ENCODE measurements at places on chromosomes 6 and 20.

- DNase-seq, result no peak
Measured at GRCh38 chr20:11060423-11061185, 386.8 kb upstream of the JAG1 start.

DNA sequence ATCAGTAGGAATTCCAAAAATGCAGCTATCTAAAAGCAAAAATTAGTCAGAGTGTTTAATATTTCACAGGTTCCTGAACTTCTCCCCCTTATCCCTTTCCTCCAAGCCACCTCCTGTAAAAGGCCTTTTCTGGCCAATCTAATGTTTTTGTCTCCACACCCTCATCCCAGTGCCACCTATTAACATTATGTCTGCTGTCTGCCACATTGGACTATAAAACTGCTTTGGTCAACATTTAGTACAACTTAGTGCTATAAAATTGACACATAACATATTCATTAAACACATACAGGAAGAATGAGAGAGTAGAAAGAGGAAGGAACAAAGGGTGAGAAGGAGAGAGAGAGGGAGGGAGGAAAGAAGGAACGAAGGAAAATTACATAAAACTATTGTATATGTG is 47.7 kb downstream of the MMUT start:
- no peak for DNase-seq

- no peak for DNase-seq
Measured at GRCh38 chr6:128256095-128256494, 264.3 kb downstream of the PTPRK start.

GRCh38 chr20:52864916-52865605 is 107.1 kb upstream of the TSHZ2 start:
- DNase-seq, result no peak

DNA sequence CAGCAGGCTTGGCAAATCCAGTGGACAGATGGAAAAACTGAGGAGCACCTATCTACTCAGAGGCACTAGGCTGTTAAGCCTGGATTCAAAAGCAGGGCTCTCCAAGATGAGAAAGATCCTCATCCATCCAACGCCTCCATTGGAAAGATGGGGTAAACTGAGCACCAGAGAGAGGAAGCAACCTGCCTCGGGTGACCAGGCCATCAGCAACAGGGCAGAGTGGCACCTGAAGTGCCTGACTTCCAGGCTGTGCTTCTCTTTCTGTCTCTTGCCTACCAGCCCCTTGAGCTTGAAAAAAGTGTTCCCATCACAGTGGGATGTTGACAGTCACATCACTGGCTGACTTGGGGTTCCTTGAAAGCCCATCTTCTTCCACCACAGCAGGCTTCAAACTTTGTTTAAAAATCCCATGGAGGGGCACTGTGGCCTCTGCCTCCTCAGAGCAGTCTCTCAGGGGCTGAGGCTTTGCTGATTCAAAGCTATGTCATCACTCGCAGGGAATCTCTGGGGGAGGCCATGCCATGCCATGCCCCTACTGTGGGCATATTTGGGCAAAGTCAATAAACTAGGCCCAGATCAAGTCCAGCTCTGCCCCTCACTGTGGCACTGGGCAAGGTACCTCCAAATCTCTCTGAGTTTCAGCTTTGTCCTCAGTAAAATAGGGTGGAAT is 44.8 kb upstream of the TGM2 start:
- DNase-seq, result peak; percentile 24

DNA sequence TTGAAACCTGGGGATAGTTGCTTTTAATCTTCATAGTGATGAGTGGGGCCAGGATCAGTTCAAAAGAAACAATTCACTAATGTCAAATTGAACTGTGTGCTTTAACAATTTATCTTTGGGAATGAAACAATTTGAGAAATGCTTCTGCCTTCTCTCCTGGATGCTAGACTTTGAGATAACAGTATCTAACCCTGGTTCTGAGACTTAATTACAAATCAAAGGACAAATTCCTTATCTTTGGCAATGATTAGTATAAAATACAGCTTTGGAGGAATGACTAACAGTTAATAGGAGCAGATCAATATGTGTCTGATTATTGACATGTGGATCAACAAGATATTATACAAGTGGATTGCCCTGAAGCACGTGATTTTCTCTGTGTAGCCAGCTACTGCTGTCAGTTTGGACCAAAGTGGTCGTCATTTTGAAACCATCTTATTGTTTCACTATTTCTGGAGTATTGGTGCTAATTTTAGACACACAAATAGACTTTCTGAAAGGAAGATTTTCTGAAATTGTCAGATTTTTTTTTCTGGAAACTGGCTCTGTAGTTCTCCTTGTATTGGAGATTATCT is 6.2 kb upstream of the FLRT3 start:
- no peak for DNase-seq

DNA sequence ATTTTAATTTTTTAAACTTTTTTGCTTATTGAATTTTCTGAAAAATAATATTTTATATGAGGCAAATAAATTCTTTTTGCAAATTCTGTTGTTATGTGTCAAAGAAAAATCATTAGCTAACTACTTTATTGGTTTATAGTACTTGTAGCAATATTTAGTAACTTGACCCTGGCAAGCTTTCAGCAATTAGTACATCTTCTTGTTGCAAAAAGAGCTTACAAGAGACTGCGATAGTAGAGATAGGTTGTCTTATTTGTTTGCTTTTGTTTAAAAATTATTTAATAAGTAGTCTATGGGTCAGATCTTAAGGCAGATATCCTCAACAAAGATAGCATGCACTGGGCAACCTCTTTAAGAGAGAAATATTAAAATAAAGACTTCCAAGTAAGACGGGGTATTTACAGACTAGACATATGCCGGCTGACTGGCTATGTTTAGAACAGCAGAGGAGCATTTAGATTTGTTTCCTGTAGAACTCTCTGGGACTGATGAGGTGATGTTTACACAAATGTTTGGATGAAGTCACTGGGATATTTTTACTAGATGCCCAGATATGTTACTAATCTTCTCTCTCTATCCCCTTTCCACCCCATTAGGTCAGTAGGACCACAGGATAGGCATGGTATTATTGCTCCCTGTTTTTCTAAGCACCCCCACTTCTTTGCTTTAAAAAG is 25.0 kb downstream of the VGLL2 start:
- DNase-seq, result no peak

DNA sequence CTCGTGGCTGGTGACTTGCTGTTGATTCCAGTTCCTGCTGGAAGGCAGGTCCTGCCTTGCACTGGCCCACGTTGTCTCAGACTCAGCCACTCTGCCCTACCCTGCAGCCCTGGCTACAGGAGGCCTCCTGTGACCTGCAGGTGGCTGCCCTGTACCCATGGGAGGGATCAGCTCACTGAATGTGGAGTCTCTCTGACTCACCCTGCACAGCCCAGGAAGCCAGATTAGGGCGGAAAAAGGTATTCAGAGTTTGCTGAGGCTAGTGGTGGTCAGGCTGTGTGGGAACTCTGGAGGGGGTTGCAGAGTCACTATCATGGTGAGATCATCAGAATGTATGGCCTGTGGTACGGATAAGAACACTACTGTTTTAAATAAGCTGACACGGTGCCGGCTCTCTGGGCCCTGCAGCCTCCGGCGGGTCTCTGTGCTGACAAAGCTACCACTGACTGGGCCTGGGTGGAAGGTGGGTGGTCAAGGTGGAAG is 24.7 kb upstream of the PYGB start:
- peak; percentile 93 for DNase-seq

DNA sequence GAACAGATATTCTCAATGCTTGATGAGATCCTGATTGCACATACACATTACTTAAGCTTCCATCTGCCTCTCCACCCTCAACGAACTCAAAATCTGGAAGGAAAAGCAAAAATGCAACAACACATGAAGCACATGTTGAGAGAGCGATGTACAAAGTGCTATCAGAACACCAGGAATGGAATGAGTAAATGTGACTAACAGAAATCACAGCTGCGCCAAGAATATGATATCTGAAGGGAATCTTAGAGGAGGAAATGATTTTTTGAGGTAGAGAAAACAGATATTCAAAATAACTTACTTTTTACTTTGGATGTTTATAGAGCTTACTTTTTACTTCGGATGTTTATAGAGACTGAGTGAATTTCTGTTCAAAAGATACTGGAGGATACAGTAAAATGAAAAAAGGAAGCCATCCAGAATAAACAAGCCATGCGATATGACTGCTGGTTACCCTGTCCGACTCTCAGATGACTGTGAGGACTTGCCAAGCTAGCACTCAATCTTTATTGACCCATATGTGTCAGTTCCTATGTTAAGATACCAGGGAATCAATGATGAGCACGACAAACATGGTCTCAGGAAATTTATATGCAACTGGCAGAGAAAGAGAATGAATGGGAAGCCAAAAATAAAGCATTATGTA is 102.0 kb downstream of the SMLR1 start:
- no peak for DNase-seq

DNA sequence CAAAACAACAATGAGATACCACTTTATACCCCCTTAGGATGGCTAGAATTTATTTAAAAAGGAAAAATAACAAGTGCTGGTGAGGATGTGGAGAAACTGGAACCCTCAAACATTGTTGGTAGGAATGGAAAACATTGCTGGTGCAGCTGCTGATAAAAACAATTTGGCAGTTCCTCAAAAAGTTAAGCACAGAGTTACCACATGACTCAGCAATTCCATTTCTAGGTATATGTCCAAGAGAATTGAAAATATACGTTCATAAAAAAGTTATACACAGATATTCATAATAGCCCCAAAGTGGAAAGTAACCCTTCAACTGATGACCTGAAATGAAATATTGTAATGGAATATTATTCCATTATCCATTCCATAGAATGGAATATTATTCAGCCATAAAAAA is 55.0 kb downstream of the CD83 start:
- DNase-seq, result no peak

- peak; percentile 85 for DNase-seq
Measured at GRCh38 chr6:153625089-153625488, 414.0 kb upstream of the OPRM1 start.

DNA sequence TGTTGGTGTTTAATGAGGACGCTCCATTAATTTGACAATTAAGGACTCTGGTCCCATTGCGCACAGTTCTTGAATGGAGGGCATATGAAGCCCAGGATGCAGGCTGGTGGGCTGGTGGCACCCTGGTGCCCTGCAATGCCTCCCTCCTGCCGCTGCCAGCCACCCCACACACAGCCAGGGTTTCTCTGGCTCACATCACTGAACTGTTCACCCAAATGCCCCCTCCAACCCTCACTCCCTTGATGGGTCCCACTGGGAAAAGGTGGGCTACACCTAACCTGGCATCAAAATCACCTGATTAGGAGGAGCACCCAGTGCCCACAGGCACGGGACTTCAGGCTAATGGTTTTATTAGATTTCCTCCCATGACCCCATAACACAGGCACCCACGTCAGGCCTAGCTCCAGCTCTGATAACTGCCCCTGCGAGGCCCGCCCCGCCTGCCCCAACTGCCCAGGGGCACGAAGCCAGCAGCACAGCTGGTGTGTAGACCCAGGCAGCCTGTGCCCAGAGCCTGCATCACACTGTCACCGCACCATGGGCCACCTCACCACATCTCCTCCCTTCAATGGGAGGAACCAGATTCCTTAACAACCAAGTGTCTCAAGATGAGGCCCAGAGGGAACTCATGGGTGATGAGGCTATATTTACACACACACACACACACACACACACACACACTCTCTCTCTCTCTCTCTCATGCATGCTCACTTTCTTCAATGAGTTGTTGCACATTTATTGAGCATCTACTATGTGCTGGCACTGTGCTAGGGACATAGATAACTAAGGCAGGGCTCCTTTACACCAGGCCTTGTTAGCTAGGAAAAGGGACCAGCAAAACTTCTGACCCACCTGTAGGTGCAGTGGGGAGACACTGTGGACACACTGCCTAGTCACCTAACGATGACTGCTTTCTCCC is 107.3 kb downstream of the NOL4L start:
- DNase-seq, result no peak

DNA sequence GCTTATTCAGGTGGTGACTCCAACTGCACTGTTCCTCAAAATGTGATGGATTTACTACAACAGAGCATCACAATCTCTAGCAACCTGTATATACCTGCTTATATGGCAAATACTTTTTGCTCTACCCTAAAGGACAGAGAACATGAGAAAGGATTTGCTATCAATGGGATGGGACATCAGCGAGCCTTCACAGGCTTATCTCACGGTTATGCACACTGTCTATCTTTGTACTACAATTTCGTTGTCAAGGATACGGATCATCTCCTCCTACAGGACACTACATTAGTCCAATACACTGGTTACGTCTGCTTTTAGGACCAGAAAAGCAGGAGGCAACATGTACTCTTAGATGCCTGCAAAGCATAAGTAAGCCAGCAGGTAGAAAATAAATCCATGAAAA is 34.2 kb downstream of the STX7 start:
- no peak for DNase-seq

GRCh38 chr6:21173678-21174077 is 419.9 kb upstream of the SOX4 start:
- DNase-seq, result no peak

DNA sequence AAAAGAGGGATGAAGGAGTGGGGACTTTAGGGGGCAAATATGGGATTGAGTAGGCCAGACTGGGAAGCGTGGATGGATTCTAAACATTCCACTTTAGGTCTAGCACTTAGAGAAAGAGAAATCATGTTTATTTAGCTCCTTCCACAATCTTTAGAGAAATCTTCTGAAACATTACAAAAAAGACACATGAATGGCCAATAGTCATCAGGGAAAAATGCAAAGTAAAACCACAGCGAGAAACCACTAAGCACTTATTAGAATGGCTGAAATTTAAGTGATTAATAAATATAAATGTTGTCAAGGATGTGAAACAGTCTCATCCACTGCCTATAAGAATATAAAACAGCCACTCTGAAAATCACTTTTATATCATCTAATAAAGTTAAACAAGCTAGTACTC is 46.9 kb downstream of the HLA-A start:
- DNase-seq, result no peak

DNA sequence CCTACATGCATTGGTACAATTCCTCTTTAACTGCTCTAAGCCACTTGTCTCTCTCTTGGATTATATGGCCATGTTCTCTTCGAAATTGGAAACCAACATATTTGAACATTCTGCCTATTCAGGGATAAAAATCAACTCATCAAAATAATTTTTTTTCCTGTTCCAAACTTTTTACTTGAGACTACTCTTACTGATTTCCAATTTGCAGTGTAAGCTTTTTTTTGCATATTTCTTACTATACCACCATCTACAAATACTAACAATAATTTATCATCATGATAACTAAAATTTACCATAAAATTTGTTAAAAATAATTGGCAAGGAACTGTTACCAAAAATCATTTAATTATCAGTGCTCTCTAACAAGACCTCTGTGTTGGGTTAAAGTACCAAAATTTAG is 6.9 kb upstream of the FAM162B start:
- no peak for DNase-seq

- no peak for DNase-seq
Measured at GRCh38 chr6:111445861-111446267, 37.2 kb downstream of the REV3L start.

- DNase-seq, result peak; percentile 48
Measured at GRCh38 chr6:154792761-154793160, 59.5 kb downstream of the SCAF8 start.

DNA sequence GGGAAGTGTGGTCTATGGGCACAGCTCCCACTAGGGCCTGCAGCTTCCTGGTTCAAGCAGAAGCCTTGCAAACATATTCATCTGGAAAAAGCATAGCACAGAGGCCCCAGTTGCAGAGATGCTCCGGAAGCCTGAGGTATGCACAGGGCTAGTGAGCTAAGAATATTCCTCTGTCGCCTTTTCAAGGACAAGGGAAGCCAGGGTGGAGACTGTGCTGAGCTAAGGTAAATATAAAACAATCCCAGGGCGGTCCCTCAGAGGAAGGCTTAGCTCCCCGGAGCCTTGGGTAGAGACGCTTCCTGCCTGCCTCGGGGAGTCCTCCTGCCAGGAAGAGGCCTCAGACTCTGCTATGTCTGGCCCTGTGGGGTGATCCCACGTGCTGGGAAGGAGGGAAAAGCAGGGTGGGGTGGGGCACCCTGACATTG is 134.8 kb upstream of the FOXA2 start:
- DNase-seq, result no peak

GRCh38 chr6:142155895-142156757 is 9.1 kb downstream of the VTA1 start:
- DNase-seq, result no peak
